ENCODE measurements at places on chromosomes 3 and 15.

DNA sequence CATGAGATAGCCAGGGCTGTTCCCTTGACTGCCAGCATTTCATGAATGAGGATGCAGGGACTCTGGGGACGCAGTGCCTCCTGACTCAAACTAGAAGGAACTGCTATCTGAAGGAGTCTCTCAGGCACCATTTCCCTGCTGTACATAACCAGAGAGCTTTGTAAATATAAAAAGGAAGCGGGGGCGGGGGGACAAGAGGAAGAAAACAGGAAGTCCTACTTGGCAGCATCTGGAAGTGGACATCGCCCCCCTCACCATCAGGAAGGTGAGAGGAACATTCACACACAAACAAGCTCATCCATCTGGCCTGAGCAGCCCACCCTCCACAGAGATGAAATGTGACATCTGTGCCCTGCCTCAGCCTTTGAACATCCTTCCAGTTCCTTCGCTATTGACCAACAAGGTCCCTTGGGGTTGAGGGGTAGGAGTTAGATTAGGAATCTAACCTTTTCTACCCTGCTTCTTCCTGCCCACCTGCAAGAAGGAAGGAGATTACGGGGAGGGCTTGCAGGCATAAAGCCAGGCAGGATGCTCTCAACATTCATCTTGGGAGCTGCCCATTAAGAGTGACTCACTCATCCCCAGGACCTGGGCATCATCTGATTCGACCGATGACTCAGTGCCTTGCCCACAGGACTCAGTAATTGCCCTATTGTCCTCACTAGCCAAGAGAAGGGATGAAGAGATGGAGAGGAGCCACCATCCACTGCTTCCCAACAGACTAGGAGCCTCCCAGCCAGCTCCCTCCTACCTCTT lies 31.9 kb downstream of the SH3BP5 start:
- DNase-seq: no peak

DNA sequence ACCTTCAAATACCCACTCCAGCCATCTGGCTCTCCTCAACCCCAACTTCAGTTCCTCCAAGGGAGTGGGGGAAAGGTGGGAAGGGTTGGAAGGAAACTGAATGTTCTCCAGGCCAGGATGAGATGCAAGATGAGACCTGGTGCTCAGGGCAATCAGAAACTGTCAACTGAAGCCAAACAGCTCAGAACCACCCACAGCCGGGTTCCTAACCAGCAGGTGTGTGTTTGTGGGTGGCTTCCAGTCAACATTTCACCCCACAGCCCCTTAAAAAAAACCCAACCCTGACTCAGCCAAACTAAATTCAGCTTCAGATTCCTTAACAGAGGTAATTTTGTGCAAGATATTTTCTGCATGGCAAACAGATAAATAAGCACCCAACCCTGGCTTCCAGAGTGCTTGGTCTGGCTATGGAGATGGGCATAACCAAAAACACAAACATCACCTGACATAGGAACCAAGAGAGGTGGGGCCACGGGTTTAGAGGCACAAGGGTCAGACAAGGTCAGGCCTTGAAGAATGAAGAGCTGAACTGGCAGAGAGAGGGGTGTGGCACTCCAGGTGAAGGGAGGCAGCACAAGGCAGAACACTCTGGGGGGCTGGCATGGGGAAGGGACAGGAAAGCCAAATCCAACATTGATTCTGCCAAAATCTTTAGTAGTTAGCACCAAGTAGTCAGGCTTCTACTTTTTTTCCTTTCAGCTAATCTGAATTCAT lies 34.7 kb downstream of the ZNF445 start:
- DNase-seq: no peak

DNA sequence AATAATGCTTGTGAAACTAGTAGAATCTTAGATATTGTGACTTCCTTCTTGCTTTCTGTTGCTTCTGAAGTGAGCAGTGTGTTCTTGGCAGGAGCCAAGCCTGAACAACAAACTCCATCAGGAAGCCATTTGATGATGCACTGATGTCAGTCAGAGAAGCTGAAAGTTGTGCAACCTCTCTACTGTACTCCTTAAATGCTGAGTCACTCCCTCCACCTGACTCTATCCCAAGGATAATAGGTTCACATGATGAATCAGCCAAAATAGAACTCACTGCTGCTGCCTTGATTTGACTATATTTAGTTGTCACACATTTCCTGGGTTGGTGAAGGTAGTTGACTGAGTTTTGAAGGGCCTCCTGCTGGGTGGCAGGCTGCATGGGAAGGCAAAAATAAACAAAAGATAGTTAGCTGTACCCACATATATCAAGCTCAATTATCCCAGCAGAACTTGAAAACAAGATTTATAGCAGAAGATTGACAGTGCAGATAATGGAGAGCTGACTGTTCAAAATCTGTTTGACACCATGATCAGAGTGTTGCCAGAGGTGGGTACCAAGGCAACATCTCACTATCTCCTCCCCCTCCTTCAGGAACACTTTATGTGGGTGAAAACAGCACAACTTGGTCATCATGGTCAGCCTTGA lies 328.4 kb upstream of the DPH6 start:
- DNase-seq: no peak

GRCh38 chr15:100055821-100056220 lies 286.0 kb downstream of the ADAMTS17 start:
- DNase-seq: no peak

GRCh38 chr3:152321955-152322377 lies 53.2 kb downstream of the MBNL1 start:
- DNase-seq: no peak
